M059J (cell line): ENCODE measurements at places on chromosomes 5 and 9. TPM values are rescaled to one million over a fixed set of nuclear protein-coding genes. Genes with fewer than 3 reads are reported as not detected.
A peak's percentile ranks its signal among the peaks of the same experiment; 100 is the strongest.

DNA sequence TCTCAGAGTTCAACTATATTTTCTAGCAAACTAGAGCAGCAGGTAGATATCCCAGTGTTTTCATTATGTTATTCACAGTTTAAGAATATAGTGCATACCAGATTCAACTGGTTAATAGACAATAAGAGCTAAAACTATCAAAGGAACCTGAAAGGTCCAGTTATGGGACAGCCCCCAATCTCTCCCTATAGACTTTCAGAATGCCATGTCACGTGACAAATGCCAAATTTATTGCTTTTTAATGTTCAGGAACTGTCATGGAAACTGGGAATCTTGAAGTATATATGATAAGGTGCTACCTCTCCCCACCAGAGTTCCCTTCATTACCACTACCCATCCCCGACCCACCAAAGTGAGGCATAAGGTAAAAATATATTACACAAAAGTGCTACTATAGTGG lies 629.0 kb upstream of the SEMA6A start:
- no peak for DNase-seq

DNA sequence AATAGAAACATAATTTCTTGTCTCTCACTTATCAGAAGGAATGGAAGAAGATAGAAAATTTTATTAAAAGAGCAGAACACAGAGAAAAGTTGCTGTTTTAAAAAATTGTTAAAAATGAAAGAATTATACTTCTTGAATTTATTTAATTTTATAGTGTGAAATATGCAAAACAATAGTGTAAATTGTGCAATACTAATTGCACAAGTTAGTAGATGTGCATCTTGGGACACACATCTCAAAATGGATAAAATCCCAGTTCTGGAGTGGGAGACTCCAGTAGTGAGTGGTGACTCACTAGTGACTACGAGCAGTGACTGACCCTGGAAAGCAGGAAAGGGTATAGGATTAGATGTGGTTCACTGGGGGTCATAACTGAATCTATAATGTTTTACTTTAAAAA lies 223.2 kb downstream of the MSX2 start:
- DNase-seq: peak; percentile 23

DNA sequence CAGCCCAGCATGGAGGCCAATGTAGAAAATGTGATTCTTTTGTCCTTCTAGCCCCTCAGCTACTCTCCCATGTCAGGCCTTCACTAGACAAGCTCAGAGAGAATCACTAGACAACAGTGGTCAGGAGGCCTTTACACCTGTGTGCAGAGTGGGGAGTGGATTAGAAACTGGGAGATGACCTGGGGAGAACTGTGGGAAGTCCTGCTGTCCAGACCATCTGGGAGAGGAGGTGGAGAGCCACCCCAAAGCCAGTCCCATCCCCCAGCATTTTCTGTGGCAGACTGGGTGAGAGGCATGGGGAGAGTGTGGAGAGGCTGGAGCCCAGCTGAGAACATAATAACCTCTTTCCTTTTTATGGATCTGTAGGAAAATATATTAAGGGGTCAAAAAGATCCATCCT lies 452.0 kb upstream of the DMAC1 start:
- no peak for DNase-seq

GRCh38 chr5:168135897-168136296 lies 155.5 kb upstream of the WWC1 start:
- DNase-seq: no peak

- DNase-seq: no peak
These were observed 1048.6 kb upstream of the SEMA6A start for GRCh38 chr5:117623042-117623805.

DNA sequence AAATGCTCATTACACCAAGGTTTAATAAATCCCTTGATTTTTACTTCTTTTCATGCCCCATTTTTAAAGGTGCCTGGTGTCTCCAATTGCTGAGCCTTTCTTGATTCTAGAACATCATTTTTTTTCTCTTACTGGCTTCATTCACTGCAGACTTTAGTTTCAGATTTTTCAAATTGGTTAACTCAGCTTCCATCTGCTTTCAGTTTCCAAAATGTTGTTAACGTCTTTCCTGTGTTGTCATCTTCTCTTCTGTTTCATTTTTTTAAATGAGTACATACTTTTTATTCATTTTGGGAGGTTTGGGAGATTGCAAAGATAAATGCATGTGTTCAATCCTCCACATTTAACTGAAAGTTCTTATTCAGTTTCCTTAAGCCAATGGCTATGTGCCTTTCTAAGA lies 126.4 kb upstream of the CCNG1 start:
- DNase-seq: no peak

GRCh38 chr5:124399426-124399961 lies 346.9 kb downstream of the ZNF608 start:
- DNase-seq: peak; percentile 56

DNA sequence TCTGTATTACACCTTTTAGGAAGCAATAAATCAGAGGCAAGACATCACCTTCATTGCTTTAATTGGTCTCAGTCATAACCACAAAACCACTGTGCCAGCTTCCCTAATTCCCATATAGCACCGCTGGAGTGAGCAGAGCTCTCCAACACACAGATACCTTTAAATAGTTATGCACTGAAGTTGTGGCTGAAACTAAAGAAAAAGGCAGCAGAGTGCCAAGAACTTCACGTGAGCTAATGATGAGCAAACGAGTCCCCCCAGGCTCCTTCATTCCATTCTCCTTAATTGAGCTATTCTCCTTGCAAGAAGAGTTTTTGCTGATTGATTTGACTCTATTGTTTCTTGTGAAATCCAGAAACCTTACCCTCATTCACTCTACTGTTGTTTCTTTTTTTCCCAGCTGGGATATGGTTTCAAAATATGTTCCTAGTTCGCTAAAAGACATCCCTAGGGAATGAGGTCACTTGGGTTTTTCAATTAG lies 501.5 kb downstream of the SPATA31D1 start:
- peak; percentile 94 for DNase-seq

DNA sequence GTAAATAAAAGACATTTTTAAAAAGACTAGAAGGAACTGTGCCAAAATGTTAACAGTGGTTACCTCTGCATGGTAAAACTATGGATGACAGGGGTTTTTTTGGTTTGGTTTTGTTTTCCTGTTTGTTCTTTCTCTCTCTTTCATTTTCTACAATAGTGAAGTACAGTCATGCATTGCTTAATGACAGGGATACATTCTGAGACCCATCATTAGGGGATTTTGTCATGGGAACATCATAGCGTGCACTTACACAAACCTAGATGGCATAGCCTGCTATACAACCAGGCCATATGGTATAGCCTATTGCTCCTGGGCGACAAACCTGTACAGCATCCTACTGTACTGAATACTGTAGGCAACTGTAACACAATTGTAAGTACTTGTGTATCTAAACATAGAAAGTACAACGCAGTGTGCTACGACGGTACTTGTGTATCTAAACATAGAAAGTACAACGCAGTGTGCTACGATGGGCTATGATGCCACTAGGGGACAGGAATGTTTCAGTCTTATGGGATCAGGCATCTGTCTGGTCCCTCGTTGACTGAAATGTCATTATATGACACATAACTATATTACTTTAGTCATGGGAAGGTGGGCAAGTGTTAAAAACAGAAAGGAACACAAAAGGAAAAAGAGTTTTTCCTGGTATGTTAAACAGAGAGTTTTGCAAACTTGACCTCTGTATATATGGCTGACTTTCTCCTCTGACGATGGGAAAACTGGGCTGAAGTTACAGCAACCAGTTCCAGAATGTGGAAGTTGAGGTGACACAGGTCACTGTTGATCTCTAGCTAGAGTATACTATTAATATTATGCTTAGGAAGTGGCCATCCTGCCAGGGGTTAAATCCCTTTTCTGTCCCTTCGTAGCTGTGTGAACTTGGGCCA lies 7.4 kb upstream of the ADAM19 start:
- DNase-seq: no peak

DNA sequence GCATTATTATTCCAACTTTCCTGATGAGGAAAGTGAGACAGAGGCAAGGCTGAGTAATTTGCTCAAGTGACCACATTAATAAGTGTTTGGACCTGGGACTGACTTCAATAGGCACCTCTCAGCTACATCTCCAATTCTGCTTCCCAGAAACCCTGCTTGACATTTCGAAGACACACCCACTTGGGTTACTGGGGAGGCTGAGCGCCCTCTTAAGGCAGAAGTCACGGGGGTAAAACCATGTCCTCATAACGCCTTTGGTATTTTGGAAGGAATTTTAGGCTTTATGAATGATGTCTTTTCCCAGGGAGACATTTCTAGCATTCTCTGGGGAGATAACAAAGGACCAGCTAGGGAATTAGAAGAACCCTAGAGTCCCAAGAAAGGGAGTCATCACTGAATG lies 53.3 kb downstream of the TRPC7 start:
- no peak for DNase-seq

DNA sequence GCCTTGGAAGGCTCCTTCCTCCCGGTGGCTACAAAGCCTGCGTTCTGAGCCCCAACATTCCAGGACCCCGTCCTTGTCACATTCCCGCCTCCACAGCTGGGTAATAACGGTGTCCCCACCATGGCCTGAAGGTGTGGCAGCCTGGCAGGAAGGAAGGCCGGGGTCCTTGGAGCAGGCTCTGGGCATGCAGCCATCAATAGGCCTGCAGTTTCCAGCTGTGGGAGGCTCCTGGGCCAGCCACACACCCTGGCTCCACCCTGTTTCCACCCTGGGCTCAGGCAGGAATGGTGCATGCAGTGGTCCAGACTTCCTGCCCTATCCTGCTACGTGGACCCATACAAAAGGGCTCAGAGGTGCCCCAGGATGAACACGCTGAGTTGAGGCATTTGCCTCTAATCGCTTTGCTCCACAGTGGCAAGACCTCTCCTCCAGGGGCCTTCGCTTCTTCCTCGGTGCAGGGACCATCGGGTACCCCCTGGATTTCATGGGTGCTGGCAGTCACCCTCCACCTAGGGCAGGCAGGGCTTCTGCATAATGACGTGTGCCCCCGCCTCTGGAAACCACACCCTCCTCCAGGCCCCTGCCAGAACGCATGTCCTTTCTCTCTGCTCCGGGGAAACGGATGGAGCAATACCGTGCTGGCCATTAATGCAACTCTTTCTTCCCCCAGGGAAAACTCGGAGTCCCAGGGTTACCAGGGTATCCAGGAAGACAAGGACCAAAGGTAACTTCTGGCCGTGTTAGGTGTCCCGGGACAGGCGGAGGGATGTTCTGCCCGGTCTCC lies 95.1 kb upstream of the FCN2 start:
- DNase-seq: no peak

- no peak for DNase-seq
These were observed 166.5 kb upstream of the RORB start for GRCh38 chr9:74330487-74331214.

GRCh38 chr5:3024554-3024953 lies 273.1 kb upstream of the IRX2 start:
- no peak for DNase-seq

DNA sequence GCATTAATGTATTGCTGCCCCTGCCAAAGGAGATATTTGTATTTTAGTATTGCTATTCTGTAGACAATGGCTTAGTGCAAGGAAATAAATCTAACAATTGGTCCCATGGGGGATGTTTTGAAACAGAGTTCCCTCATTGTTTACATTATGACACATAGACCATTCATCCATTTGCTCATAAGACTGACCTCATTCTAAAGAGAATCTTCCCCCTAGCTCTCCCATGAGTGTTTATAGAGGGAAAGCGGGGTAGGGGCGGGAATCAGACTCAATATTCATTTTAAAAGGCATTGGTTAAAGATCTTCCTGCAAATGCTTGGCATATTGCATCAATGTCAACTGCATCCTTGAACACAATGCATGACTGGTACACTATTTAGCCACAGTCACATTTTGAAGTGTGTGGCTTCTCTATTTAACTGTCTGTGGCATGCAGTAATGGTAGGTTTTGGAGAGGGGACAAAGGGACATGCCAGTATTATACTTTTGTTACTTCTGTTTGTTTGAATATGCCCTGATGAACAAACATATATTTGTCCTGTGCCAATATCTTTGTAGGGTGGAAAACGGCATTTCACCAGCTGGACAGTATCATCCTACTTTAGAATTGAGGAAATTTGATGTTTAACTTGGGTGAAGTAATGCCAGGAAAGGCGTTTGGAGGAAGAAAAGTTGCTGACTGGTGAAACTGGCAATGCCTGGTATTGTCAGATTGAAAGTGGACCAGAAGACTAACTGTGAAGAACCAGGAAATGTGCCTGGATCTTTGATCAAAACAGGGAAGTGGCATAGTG lies 84.1 kb upstream of the MEGF10 start:
- peak; percentile 79 for DNase-seq

GRCh38 chr9:74255489-74255984 lies 241.6 kb upstream of the RORB start:
- DNase-seq: no peak

DNA sequence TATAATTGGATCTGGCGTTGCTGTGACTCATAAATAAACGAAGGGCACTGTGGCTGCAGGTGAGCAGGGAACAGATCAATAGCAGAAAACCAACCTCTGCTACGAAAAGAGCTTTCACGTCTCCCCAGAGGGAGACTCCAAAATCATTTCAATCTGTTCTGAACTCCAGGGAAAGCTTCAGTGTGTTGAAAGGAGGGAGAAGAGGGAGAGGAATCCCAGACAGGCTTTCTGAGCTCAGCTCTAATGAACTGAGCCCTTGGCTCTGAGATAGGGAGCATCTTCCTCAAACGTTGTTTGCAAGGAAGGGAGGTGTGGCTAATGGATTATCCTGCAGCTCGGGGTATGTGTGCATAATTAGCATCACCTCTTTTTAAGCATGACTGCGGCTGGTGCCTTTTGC lies 288.0 kb upstream of the IRX4 start:
- DNase-seq: no peak

DNA sequence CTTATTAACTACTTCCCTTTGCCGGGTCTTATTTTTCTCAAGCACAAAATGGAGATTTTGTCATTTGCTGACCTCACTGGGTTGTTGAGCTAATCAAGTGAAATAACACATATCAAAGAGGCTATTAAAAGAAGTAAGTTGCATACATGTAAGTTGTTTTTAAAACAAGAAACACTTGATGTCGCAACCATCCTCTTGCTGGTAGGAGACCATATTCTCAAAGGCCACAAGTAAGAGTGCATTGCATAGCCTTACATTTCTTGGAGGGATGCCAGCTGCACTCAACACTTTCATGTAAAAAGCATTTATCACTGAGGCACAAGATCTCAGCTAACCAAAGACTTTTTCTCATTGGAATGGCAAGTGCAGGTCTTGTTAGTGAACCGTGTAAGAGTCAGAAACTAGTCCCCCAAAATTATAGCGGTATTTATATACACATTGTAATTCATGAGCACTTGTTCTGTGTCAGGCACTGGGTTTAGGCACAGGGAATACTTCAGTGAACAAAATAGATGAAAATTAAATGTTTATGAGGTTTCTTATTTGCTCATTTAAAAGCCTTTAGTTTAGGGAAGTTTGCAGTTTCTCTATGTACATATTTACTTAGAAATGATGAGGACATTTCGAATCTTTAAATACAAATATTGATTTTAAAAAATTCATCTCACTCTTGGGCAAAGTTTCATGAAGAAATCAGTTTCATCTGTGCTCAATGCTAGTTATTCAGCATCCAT lies 72.0 kb downstream of the ZFAND5 start:
- DNase-seq: peak; percentile 16

LHX2 gene
- 2.9 and 5.3 TPM in 2 replicates for total RNA-seq

TRIP13 gene
- total RNA-seq: 44.5 and 62.9 TPM in 2 replicates

RNF180 gene
- not detected in 2 replicates for total RNA-seq

C5orf46 gene
- 5.9 and 10.0 TPM in 2 replicates for total RNA-seq

DCAF12 gene
- total RNA-seq: 32.4 and 39.9 TPM in 2 replicates

CSF2 gene
- total RNA-seq: 6.3 and 16.8 TPM in 2 replicates

INSYN2B gene
- 47.0 and 70.7 TPM in 2 replicates for total RNA-seq

ENTPD2 gene
- total RNA-seq: not detected in 2 replicates

HAPLN1 gene
- total RNA-seq: 0.20 and 0.99 TPM in 2 replicates

ACSL6 gene
- not detected in 2 replicates for total RNA-seq
